Activated T-cell treated with anti-CD3 and anti-CD28 coated beads, Interleukin-2, amount 50 U/mL, for 24 hours (primary cell): ENCODE measurements at places on chromosomes 4 and X.

DNA sequence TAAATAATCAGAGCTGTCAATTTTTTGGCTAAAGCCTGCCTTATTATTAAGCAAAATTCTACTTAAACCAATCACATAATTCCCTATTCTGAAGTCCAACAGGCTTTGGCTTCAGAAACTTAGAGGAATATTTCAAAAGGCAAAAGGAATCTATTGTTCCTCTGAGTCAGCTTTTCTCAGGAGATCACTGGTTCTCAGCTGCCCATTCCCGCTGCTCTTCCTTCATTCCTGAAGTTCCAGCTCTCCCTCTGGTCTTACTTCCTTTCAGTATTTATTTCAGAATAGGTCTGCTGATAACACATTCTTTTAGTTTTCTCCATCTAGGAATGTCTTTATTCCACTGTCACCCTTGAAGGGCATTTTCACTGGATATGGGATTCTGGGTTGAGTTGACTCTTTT lies 133.7 kb downstream of the SOWAHB start:
- DNase-seq: no peak

- DNase-seq: no peak
Measured at GRCh38 chr4:99679204-99679603, 21.6 kb upstream of the C4orf54 start.

DNA sequence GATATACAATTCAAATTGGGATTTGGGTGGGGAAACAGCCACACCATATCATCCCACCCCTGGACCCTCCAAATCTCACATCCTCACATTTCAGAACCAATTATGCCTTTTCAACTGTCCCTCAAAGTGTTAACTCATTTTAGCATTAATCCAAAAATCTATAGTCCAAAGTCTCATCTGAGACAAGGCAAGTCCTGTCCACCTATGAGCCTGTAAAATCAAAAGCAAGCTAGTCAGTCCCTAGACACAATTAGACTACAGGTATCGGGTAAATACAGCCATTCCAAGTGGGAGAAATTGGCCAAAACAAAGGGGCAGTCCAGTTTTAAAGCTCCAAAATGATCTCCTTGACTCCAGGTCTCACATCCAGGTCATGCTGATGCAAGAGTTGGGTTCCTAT lies 128.0 kb downstream of the NBDY start:
- DNase-seq: no peak

DNA sequence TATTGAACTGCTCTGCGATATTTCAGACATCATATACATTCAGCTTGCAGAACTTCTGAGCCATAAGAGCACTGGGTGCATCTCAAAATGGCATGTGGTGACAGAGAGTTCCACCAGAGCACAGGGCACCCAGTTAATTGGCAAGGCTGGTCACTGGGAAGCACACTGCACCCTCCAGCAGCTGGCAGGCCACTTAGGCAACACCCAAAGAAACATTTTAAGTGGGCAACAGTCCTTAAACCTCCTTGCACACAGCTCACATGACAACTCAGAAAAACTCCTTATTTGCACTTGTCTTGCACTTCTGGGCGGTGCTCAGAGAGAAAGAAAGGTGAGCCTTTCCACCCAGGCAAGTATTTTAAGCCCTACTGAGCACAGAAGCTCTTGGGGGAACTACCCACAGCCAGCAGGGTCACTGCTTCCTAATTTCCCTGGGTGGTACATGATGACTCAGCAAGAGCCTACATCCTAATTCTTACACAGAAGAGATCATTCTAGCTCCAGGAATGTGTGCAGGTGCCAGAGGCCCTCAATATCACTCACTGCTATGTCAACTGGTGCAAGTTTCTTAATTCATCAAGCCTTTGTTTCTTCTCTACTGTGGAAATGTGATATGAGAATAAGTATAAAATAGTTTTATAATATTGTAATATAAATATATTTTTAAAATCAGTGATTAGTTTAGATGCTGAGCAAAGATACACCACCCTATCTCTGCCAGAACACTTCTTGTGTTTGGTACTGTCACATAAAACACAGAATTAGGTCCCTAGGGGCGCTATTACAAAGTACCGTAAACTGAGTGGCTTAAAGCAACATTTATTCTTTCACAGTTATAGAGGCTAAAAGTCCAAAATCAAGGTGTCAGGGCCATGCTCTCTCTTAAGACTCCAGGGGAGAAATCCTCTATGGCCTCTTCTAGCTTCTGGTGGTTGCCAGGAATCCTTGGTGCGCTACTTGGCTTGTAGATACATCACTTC lies 155.1 kb upstream of the PPARGC1A start:
- DNase-seq: no peak

DNA sequence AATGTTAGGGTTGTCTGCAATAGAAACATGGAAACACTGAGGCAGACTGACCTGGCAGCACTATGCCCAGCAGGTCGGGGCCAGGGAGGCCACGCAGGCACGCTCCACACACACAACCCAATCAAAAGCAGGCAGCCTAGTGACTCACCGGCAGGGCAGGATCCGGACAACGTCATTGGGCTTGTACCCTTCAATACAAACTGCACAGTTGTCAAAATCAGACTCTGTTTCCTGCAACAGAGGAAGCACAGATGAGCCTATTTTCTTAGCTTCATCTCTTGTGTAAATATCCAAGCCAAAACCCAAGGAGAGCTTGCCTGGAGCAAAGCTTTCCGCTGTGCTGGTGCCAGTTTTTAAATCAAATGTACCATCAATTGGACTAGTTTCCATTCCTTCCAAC lies 185.8 kb downstream of the RNF150 start:
- no peak for DNase-seq

- no peak for DNase-seq
Measured at GRCh38 chrX:10022580-10023245, 55.6 kb downstream of the CLDN34 start.

- DNase-seq: no peak
Measured at GRCh38 chr4:114684462-114684861, 85.9 kb downstream of the UGT8 start.

- no peak for DNase-seq
Measured at GRCh38 chr4:98527534-98528269, 130.7 kb downstream of the TSPAN5 start.

GRCh38 chr4:47209833-47210232 lies 178.5 kb downstream of the GABRB1 start:
- no peak for DNase-seq
